ENCODE measurements at places on chromosomes 5 and 9. TPM values are rescaled to one million over a fixed set of nuclear protein-coding genes. Genes with fewer than 3 reads are reported as not detected.

DNA sequence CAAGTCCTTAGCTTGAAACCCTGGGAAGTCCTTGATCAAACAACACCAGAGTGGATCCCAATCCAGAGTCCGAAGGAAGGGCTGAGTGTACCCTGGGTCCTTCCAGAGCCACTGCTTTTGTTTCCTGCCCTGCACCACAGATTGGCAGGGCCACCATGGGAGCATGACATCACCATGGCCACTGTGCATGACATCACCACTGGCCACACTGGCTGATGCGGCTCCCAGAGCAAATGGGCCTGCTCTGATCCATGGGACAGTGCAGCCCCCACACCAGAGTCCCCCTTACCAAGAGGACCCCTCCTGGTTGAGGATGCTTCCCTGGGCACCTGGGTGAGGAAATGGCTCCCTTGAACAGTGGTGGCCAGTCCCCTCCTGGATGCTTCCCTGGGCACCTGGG is 9.9 kb downstream of the SLC6A3 start:
- DNase-seq, result no peak
- H3K36me3 ChIP-seq, result no peaks in the 10 kb centered on the region
- no peaks in the 10 kb centered on the region for H3K27me3 ChIP-seq
- H3K4me3 ChIP-seq, result no peak overlapping the region
- H3K4me1 ChIP-seq, result no peaks in the 10 kb centered on the region
- H3K27ac ChIP-seq, result no peak overlapping the region

GRCh38 chr9:1267141-1267570 is 217.0 kb downstream of the DMRT2 start:
- H3K4me3 ChIP-seq, result no peak overlapping the region
- H3K27me3 ChIP-seq, result no peaks in the 10 kb centered on the region
- no peak overlapping the region for H3K27ac ChIP-seq
- no peaks in the 10 kb centered on the region for H3K4me1 ChIP-seq

DNA sequence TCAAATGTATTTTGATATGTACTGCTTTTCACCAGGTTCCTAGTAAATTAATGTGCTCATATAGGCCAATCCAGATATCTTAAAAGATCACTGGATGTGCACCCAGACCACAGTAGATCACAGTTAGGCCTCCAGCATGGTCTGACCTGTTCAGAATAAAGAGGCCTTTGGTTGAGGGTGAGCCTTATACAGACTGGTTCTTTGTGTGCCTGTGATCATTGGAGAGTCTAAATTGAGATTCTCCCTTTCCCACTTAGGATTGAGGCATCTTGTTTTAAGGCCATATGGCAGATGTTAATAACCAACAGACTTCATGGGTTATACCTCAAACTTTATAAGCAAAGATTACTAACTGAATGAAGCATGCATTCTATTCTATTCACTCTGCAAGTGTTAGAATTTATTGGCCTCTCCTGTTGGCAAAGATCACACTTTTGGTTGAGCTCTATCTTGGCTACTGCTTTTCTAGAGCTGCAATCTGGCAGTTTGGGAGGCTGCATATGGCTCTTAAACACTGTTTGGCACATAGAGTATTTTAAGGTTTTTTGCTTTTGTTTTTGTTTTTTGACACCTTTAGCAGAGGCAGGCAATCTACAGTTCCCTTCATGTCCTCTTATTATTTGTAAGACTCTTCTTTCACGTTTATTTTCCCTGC is 8.5 kb downstream of the CHSY3 start:
- no peaks in the 10 kb centered on the region for H3K4me1 ChIP-seq
- no peaks in the 10 kb centered on the region for H3K27me3 ChIP-seq
- no peak for DNase-seq
- no peak overlapping the region for H3K4me3 ChIP-seq
- H3K36me3 ChIP-seq, result no peaks in the 10 kb centered on the region

GRCh38 chr9:79007701-79008483 is 563.9 kb upstream of the TLE4 start:
- H3K27me3 ChIP-seq, result no peaks in the 10 kb centered on the region
- no peak overlapping the region for H3K4me3 ChIP-seq
- no peaks in the 10 kb centered on the region for H3K4me1 ChIP-seq
- no peaks in the 10 kb centered on the region for H3K36me3 ChIP-seq
- H3K27ac ChIP-seq, result no peak overlapping the region

DNA sequence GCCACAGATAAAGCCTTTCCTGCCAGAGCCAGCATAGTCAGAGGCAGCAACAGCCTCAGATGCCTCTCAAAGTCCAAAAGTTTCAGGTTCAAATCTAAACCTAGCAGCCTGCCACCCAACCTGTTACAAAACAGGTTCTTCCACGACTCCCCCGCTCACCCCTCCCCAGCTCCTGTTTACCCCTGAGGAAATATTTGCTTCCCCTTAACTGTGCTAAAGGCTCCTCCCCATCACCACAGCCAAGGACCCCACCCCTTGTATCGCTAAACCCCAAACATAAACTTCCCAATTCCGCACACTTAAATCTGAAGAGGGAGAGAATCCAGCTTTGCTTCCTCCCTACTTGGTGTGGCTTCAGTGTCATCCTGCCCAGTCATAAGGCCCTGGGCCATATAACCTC is 15.4 kb upstream of the VDAC1 start:
- H3K27ac ChIP-seq, result peak overlapping the region; percentile 67
- no peak for DNase-seq
- H3K27me3 ChIP-seq, result no peaks in the 10 kb centered on the region
- no peak overlapping the region for H3K4me3 ChIP-seq

- H3K4me1 ChIP-seq, result no peaks in the 10 kb centered on the region
- no peaks in the 10 kb centered on the region for H3K36me3 ChIP-seq
These were observed 314.7 kb upstream of the GRAMD2B start for GRCh38 chr5:126108470-126108869.

- no peaks in the 10 kb centered on the region for H3K4me1 ChIP-seq
- no peak for DNase-seq
- H3K27me3 ChIP-seq, result no peaks in the 10 kb centered on the region
- H3K36me3 ChIP-seq, result no peaks in the 10 kb centered on the region
- H3K27ac ChIP-seq, result no peak overlapping the region
These were observed 24.5 kb downstream of the C9orf152 start for GRCh38 chr9:110183208-110184145.

GRCh38 chr5:103211576-103212561 is 46.7 kb upstream of the MACIR start:
- DNase-seq, result no peak
- H3K4me1 ChIP-seq, result no peaks in the 10 kb centered on the region
- no peak overlapping the region for H3K4me3 ChIP-seq
- no peaks in the 10 kb centered on the region for H3K27me3 ChIP-seq
- H3K27ac ChIP-seq, result no peak overlapping the region

- H3K27me3 ChIP-seq, result no peaks in the 10 kb centered on the region
- no peaks in the 10 kb centered on the region for H3K36me3 ChIP-seq
- no peak overlapping the region for H3K4me3 ChIP-seq
- no peak for DNase-seq
These were observed 36.6 kb upstream of the SPTLC1 start for GRCh38 chr9:92151691-92152393.

Gene ABO
- total RNA-seq, result 5.7 TPM

Gene FGFR4
- 5.9 TPM for total RNA-seq

Gene CNTNAP3B
- 62.0 TPM for total RNA-seq

Gene IL17B
- total RNA-seq, result 2.1 TPM

Gene TMEM171
- total RNA-seq, result 12.0 TPM

Measured in esophagus squamous epithelium (tissue), 5 donors.